ENCODE measurements at places on chromosomes 13 and 19.

DNA sequence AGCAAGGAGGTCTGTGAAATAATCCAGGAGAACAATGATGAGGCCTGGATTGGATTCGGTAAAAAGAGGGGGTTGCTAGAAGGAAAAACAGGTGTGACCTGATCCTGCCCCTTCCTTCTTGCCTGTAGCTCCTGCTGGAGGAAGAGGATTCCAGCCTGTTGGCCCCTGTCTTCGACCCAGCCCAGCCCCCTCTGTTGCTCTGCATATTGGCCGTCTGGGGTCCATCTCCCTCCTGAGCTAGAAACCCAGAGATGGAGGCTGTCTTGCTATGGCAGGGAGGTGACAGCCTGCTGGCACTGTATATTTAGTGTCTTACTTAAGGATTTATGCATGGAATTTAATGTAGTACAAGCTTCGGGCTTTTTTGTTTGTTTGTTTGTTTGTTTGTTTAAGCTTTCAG, 6.6 kb downstream of the DMRTC2 start:
- DNase-seq = no peak

DNA sequence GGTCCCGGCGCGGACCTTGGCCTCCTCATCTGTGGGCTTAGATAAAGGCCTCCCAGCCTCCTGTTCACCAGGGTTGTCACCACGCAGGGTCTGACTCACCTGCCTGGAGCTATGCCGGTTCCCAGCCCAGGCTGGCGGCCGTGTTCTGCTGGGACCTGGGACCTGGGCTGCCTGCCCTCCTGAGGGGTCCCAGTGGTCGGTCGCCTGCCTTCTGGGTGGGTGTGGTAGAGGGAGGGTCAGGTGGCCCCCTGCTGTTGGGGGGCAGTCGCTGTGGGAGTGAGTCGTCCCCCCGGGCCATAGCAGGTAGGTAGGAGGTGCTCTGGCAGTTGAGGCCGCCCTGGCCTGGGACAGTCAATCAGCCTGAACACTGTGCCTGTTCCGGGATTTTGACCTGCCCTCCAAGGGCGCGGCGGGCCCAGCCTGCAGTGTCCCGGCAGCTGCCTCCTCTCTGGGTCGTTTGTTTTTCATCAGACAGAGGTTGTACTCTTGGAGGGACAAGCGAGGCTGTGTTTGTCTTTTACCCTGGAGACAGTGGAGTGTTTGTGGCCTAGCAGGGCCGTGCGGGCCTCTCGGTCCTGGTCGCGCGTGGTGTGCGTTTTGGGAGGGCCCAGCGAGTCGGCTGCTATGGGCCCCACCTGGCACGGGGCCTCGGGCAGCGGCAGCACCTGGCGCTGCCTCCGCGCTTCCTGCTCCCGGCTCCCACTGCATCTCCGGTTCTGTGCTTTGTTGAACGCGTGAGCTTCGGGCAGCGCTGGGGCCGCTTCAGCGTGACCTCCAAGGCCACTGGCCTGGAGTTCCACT, 2.6 kb downstream of the ADAT3 start:
- DNase-seq = no peak

DNA sequence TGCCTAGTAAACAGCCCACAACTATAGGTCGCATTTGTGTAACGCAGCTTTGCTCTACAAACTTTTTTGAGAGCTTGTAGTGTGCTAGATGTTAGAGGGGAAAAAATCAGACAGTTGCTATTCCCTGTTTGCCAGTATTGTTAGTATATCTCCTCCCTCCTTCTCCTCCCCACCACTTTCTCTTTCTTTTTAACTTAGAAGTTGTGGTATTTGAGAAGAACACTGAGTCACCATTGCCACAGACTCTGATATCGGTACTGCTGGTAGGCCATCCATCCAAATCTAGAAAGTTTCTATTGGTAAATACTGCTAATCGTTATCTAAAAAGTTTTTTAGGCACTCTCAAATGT, 666 bp downstream of the POMP start:
- DNase-seq = no peak

GRCh38 chr13:77515785-77516184, 19.7 kb upstream of the SCEL start:
- DNase-seq = no peak

DNA sequence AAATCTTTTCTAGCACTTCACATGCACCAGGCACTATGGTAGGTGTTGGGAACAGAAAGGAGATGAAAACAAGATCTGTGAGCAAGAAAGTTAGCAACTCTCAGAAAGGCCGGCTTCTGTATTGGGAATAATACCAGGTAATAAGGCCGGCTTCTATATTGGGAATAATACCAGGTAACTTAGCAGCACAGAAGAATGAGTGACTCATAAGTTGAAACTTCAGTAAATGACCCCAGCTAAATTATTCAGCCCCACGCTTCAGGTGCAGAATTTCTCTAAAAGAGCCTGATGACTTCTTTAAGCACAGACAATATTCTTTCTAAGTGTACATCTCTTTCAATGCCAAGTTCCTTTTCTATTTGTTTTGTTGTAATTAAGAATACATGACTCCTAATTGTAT, 151.3 kb downstream of the MYO16 start:
- no peak for DNase-seq

- no peak for DNase-seq
Observed at GRCh38 chr13:23743278-23744076, 145.7 kb downstream of the MIPEP start.

DNA sequence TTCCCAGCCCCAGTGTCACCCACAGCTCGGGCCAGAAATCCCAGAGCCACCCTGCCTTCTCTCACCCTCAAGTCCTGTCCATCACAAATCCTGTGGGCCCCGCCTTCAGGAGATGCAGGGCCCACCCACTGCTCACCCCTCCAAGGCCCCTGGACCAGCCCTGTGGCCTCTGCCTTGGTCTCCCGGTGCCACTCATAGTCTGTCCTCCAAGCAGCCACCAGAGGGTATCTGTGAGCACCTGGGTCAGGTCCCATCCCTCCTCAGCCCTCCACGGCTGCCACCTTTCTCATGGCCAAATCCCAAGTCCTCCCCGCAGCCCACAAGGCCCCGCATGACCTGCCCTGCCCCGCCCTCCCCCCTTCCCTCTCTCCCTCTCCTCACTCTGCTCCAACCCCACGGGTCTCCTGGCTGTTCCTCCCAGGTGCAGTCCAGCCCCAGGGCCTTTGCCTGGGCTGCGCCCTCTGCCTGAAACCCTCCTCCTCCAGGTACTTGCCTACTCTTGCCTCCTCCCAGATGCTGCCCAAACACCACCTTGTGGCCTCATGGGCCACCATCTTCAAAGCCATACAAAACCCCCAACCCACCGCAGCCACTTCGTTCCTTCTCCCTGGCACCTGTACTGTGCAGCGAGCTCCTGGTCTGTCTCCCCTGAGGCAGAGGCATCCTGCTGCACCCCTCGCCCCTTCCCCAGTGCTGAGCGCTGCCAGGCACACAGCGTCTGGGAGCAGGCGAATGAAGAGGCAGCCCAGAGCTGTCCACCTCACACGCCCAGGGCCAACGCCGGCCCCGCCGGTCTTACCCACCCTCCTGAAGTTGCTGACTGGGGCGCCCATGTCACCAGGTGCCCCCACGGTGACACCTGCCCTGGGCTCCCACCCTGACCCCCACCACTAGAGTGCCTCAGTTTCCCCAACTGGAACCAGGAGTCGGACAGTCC, 13.2 kb upstream of the UQCR11 start:
- no peak for DNase-seq

GRCh38 chr19:6418562-6418932, 6.1 kb downstream of the KHSRP start:
- no peak for DNase-seq

- no peak for DNase-seq
Observed at GRCh38 chr13:23752111-23753001, 136.8 kb downstream of the MIPEP start.

- no peak for DNase-seq
Observed at GRCh38 chr19:2243274-2244124, 5.6 kb upstream of the AMH start.

DNA sequence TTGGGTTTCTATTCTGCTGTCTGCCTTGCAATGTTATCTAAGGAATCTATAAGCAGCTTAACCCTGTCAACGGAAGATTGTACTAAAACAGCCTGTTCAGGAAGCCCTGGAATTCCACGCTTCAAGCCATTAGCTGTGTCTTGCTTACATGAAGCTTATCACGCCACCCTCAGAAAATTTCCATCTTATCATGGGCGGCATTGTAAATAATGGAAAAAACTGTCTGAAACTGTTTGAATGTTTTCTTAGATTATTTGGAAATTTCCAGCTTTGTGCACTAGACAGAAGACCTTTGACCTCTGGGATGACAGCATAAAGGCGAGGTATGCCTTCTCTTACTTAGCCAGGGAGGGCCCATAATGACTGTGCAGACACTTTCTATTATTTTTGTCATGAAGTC, 319.7 kb downstream of the KCNRG start:
- no peak for DNase-seq

- no peak for DNase-seq
Observed at GRCh38 chr19:43781630-43782310, 997 bp upstream of the KCNN4 start.

GRCh38 chr19:30692181-30692811, 320.1 kb downstream of the ZNF536 start:
- no peak for DNase-seq

DNA sequence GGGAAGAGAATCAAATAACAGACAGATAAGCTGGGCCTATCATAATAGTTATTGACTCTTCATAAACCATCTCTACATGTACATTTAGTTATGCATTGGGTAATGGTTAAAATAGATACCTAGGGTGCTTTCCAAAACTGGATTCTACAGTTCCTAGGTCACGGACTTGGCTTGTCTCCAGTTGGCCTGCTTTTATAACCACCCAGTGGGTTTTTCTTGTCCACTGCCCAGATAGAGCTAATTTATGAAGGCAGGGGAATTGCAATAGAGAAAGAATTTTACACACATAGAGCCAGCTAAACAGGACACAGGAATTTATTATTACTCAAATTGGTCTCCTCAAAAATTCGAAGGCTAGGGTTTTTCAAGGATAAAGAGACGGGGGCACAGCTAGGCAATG, 97.3 kb downstream of the FAM216B start:
- DNase-seq = no peak

DNA sequence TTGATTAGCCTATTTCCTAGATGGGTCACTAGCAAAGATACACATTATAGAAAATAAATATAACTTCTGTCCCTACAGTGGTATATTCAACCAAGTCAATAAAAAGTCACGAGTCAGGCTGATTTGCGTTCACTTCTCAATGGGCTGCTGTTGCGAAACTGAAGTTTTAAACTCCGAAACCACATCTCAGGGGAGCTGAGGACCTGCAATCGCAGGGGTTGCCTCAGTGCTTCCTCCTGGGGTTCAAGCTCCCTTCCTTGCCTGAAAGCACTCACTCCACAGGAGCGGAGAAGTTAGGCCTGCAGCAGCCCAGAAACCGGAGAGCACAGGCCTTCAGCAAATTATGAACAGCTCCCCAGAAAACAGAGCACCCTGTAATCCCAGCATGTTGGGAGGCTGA, 39.6 kb downstream of the RAB20 start:
- no peak for DNase-seq

DNA sequence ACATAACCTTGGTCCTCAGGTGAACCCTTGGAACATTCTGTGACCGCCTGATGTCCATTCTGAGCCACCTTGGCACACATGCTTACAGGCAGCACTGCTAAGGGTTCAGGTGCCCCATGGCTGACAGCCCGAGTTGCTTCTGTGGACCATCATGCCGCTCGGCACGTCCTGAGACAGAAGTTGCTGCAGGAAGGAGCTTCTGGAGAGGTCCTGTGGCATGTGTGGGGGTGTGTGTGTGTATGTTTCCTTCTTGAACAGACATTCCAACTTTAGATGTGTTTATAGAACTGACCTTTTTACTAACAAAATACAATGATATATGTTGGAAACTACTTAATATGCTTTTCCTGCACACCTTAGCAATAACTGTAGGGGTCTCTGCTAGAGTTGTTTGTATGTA, 4.8 kb upstream of the C1QTNF9 start:
- DNase-seq = no peak

- no peak for DNase-seq
Observed at GRCh38 chr19:11265785-11266236, 3.5 kb upstream of the DOCK6 start.

DNA sequence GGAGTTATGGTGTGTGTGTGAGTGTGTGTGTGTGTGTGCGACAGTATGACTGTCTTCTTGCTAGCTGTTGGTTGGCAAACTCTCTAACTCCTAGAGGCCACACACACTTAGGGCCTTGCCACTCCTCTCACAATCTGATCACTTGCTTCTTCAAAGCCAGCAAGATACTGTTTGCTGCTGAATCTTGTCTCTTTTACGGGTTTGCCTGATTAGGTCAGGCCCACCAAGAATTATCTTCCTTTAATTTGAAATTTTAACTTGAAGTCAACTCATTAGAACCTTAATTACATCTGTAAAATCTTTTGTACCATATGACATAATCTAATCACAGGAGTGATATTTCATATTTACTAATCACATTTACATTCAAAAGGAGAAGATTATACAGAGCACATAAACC, 359.2 kb upstream of the SGCG start:
- DNase-seq = no peak

GRCh38 chr13:105465745-105466144, 1069.7 kb downstream of the EFNB2 start:
- DNase-seq = no peak

GRCh38 chr13:112601371-112601770, 13.4 kb upstream of the TUBGCP3 start:
- no peak for DNase-seq

DNA sequence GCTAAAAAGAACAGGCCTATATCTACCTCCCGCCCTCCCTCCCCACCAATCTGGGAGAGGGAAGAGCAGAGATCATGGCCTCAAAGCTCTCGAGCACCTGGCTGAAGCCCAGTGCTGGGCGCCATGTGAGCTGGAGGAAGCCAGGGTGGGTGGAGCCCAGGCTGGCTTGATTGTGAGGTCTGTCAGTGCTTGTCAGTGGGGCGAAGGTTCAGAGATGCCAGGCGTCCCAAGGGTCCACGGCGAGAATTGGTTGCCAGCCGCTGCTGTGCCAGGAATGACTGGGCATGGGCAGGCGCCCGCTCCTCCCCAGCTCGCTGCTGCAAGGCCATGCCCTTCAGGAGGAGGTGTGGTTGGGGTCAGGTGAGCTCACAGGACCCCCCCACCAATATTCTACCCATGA, 11.5 kb downstream of the BEST2 start:
- DNase-seq = no peak

DNA sequence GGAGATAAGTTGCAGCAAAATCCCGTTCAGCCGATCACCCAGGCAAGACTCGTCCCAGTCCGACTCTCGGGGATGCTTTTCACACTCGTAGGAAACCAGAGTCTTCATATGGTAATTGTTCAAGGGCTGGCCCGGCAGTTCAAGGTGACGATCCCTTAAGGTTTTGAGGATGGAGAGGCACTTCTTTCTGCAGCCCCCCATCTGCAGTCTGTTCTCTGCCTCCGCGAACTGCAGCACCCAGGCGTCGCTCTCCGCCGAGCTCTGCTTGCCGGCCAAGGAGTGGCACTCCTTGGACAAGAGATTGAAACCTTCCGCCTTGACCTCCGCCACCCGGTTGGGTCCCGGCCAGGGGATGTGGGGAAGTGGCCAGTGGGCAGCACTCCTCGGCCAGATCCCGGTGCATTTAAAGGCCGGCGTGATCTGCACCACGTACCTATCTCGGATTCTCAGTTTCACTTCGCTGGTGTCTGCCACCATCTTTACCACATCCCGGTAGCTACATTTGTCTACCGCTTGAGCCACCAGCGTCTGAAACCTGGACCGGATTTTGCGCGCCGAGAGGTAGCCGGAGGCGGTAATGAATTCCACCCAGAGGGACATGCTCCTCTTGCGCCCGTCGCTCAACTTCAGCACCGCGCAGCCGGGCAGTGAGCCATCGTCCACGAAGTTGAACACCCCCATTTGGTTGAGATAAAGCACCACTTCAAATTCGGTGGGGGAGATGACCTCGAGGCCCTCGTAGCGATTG, 1.1 kb downstream of the MAB21L1 start:
- DNase-seq = no peak
